ENCODE measurements at places on chromosomes 4 and X.

GRCh38 chr4:48027653-48028052 lies 11.1 kb downstream of the NIPAL1 start:
- no peak for DNase-seq

GRCh38 chr4:48043504-48043903 lies 26.9 kb downstream of the NIPAL1 start:
- no peak for DNase-seq

DNA sequence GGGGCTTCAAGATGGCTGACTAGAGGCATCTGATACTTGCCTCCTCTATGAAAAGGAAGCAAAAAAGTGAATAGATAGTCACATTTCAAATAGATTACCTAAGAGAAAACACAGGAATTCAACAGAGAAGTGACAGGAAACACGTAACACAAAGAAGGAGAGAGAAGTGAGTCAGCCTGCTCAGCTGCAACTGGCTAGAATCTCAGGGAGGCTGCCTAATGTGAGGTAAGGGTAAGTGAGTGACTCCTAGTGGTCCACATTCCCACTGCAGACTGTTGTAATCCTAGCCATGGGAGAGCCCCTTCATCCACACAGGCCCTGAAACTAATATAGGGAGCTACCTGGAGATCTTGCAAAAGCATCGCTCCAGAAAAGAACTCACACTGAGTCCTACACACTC lies 179.2 kb downstream of the SLC7A11 start:
- DNase-seq: no peak

DNA sequence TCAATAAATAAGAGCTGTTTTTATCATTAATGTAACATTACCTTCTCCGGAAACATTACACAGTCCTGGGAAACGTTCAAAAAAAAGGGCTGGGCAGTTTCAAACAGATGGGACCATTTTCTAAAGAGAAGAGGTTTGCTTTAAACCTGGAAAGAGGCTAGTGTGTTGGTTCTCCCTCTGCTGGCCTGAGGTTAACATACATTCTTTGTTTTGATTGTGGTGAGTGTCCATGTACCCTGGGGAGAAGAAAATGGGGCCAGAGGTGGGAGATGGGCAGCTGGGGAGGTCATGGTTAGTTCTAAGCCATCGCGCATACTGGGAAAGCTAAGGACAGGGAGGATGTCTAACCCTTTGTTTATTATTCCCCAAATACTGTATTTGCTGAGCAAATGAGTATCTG lies 194.7 kb downstream of the CPEB2 start:
- no peak for DNase-seq

DNA sequence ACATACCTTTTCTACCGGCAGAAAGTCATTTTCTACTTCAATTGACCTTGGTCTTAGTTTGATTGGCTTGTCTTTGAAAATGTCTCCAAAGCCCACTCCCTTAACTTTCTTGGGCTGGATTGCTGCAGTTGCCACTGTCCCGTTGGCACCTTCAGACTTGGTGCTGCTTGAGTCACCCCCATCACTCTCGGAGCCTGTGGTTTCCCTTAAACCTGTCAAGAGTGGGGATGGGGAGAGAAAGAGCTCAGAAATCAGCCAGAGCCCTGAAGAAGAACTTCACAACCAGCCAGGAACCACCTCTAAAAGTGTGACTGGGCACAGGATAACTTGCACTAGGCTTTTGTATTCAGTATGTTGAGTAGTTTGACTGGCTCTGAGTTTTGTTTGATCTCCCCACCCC lies 168.5 kb upstream of the MAP3K15 start:
- no peak for DNase-seq

DNA sequence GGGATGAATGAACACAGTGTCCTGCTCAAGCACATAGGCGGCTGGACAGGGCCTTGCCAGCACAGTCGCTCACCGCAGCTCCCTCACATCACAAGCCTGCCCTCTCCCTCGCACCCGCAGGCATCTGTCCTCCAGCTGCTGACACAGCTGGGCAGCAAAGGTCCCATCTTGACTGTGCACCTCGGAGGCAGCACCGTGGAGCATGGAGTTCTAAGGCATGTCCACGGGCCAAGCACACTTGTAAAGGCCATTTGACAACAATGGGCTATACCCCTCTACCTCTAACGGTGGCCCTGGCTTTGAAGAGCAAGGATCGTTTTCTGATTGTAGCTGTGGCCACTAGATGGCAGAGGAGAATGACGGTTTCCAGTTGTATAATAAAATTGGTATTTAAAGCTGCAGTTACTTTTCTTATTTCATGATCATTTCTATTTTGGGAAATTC lies 53.8 kb downstream of the APLN start:
- DNase-seq: no peak

DNA sequence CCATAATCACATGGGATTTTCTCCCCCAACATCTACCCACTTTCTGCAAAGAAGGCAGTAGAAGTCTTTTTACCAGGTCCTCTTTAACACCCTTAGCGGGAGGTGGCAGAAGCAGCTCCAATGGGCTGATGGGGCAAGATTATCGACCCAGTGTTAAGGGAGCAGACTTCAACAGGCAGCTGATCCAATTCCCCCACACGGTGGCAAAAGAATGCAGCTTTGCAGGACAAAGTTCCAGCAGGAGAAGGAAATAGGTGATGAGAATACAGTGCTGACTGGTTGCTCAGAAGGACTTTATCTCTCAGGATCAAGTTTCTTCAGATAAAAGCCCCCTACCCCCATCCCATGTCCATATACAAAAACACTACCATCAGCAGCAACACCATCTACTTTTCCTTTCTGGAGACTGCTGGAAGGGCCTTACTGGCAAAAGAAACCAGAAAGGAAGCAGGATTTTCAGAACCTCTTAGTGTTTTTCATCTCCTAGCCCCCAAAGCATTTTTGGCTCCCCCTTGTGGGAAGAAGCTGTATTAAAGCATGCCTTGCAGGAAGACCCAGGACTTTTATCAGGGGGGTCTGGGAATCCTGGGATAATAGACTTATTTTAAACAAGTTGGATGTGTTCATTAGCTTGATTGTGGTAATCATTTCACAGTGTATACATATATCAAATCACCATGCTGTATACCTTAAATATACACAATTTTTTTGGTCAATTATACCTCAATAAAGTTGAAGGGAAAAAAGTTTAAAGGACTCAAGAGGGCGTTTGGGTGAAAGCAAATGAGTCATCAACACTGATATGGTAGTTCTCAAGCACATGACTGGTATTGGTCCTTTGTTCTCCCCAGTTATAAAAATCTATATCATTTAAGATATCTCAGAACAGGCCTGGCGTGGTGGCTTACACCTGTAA lies 146.4 kb downstream of the GPC3 start:
- no peak for DNase-seq

GRCh38 chr4:42607011-42607726 lies 49.7 kb downstream of the ATP8A1 start:
- DNase-seq: no peak

DNA sequence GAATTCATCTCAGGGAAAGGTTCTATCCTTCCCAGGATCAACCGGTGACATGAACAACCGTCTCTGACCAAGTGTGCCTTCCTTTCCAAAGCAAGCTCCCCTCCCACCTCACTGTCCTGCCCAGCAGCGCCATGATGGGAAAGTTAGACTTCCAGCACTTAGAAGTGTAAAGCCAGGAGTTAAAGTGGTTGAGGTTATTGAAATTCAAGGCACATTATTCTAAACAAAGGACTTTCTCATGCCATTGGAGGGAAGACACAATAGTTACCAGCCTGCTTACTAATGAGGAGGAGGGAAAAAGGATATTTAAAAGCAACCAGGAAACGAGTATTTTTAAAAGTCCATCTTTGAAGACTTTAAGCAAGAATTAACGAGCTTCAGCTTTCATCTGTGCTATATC lies 96.8 kb downstream of the NSUN7 start:
- no peak for DNase-seq

GRCh38 chr4:77629885-77630284 lies 24.3 kb downstream of the CXCL13 start:
- DNase-seq: no peak

GRCh38 chr4:15563871-15564270 lies 91.3 kb downstream of the FBXL5 start:
- no peak for DNase-seq

- DNase-seq: no peak
These were observed 755 bp downstream of the ANKRD17 start for GRCh38 chr4:73257651-73258435.

DNA sequence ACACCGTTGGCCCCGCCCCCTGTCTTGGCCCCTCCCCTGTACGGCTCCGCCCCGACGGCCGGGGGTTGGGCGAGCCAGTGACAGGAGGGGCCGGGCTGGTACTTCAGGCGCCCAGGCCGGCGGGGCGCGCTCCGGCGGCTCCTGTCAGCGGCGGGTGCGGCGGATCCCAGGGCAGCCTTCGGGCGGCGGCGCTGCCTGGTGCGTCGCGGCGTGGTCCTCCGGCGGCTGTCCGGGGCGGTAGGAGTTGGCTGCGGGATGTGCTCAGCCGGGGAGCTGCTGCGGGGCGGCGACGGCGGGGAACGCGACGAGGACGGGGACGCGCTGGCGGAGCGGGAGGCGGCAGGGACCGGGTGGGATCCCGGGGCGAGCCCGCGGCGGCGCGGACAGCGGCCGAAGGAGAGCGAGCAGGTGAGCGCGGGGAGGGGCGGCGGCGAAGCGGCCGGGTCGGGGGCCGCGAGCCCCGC lies at the start of gene FAM241A:
FAM241A (plus strand) TSS at position 129 of the 464 bp plus-strand sequence; CDS start at position 256, 127 bp downstream.
- DNase-seq: peak; percentile 96
